ENCODE measurements at places on chromosomes 7 and 10. TPM values are rescaled to one million over a fixed set of nuclear protein-coding genes. Genes with fewer than 3 reads are reported as not detected.

Gene DNMBP
- total RNA-seq: 25.4 TPM

DNA sequence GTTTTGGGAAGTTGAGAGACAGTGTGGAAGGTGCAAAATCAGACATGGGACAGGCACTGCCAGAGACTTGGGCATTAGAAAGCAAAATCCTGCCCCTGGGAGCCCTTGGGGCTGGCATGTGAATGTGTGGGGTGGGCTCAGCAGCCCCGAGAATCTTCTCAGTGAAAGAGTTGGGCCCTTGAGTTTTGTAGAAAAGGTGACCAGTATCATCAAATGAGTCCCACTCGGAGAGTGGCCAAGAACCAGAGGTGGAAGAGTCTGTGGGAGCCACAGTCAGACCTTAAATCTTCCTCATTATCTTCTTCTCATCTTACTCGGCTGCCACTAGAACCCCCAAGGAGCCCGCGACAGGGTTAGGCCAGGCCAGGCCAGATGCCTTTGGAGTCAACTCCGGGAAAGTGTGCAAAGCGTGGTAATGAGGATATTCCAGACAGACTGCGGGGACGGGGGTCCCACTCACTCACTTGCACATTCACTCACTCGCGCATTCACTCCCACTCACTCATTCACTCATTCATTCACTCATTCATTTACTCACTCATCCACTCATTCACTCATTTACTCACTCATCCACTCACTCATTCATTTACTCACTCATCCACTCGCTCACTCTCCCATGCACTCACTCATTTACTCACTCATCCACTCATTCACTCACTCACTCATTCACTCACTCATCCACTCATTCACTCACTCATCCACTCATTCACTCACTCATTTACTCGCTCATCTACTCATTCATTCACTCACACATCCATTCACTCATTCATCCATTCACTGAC lies 74.9 kb downstream of the CARD11 start:
- H3K4me3 ChIP-seq: no peak overlapping the region
- DNase-seq: no peak
- no peaks in the 10 kb centered on the region for H3K27me3 ChIP-seq
- no peak overlapping the region for H3K27ac ChIP-seq

DNA sequence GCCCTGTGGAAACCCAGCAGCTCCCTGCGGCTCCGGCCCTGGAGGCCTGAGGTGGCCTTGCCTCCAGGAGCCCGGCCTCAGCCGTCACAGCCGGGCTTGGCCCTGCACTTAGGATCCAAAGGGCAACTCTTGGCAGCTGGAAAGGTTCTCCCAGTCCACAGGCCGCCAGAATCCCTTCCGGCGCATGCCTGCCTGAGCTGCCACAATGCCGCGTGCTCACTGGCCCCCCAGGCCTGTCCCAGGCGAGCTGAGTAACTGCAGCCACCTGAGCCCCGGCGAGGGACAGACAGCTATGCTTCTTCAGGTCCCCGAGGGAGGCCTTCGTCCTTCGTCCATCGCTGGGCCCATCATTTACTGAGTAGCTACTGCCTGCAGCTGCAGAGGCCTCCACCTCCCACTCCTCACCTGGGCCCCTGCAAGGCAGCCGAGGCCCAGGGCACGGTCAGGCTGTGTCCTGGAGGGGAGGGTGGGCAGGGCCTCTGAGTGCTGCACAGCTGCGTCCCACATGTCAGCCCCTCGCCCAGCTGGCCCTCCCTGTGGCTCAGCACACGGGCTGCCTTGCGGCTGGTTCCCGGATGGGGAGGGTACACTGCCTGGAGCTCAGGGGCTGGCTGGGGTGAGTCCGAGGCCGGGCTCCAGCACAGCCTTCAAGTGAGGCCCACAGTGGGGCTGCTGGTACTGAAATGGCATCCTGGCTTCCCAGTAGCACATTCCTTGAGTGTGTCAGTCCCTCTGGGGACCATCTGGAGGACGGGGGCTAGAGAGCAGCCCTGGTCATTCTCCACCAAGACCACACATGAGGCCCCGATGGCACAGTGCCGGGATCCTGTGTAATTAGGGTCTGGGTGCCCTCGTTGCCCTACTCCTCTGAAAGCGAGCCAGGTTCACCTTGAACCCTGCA lies 172.5 kb downstream of the ELFN1 start:
- DNase-seq: no peak
- H3K27me3 ChIP-seq: no peaks in the 10 kb centered on the region
- H3K4me3 ChIP-seq: no peak overlapping the region
- H3K27ac ChIP-seq: no peak overlapping the region
- H3K36me3 ChIP-seq: no peaks in the 10 kb centered on the region
- no peaks in the 10 kb centered on the region for H3K4me1 ChIP-seq

- no peaks in the 10 kb centered on the region for H3K36me3 ChIP-seq
- no peak for DNase-seq
- H3K27me3 ChIP-seq: no peaks in the 10 kb centered on the region
- no peak overlapping the region for H3K27ac ChIP-seq
- H3K4me3 ChIP-seq: no peak overlapping the region
These were observed 39.0 kb upstream of the PTPRZ1 start for GRCh38 chr7:121833991-121834390.

DNA sequence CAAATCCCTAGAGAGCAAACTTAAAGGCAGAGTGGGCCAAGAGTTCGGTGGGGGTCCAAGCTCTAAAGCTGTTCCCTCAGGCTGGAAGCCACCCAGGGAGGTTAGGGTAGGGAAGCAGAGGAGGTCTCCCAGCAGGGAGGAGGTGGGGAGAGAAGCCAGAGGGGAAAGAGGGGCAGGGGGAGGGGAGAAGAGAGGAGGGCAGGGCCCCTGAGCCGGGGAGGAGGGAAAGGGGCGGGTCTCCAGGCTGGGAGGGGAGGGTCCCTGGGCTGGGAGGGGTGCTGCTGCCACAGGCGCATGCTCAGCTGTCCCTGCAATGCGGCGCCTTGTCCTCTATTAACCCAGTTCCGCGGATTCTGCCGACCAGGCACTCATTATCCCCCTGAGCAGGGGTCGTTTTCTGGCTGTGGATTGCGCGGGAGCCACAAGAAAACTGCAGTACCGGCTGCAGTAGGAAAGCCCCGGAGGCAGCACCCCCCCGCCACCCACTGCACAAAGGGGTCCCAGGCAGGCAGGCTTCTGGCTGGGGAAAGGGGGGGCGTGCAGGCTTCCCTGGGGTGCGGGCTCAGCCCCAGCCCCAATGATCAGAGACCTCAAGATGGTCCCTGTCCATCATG lies 49.3 kb downstream of the CAMK2B start:
- no peaks in the 10 kb centered on the region for H3K4me1 ChIP-seq
- H3K27me3 ChIP-seq: no peaks in the 10 kb centered on the region
- no peaks in the 10 kb centered on the region for H3K36me3 ChIP-seq
- no peak for DNase-seq

- H3K27me3 ChIP-seq: no peaks in the 10 kb centered on the region
- no peaks in the 10 kb centered on the region for H3K36me3 ChIP-seq
- no peak overlapping the region for H3K27ac ChIP-seq
These were observed 15.0 kb upstream of the GFRA1 start for GRCh38 chr10:116287906-116288501.

DNA sequence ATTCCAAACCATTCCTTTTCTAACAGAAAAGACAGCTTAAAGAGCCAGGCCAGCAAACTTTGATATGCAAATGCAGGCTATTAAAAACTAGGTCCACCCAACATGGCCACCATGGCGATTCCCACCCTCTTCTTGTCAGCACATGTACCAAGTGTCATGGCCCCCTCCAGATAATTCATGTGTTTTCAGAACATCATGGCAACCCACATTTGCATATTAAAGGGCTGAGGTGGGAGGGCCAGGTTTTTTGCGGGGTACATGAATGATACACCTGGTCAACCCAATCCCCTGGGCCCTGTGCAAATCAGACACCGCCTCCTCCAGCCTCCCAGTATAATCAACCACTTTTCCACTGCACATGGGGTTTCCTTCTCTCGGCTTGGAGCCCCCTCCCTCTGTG lies 965 bp upstream of the ERVW-1 start:
- no peak for DNase-seq
- no peak overlapping the region for H3K27ac ChIP-seq
- no peak overlapping the region for H3K4me3 ChIP-seq
- no peaks in the 10 kb centered on the region for H3K4me1 ChIP-seq
- no peaks in the 10 kb centered on the region for H3K27me3 ChIP-seq

DNA sequence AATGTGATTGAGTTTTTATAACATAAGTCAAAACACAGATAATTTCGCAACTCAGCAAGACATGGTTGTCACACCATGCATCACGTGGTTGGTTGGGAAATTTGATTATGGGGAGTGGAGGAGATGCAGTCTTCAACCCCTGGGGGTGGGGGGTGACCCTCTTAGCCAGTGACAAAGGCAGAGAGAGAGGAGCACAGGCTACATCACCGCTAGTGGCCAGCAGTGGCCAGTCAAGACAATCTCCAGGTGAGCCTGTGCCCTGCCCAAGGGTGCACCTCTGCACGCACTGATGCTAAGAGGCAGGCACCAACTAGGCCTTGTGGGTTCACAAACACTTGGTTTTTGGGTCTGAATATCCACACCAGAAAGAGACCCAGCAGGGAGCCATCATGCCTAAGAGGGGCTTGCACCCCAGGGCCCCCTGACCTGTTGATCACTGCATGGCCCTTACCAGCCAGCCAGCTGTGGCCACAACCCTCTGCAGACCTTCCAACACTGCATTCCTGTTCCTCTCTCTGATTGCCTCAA lies 244.4 kb downstream of the FANK1 start:
- H3K36me3 ChIP-seq: no peaks in the 10 kb centered on the region
- no peak overlapping the region for H3K27ac ChIP-seq
- no peak for DNase-seq
- H3K27me3 ChIP-seq: no peaks in the 10 kb centered on the region

Data from ovary (tissue), 10 donors.